ENCODE measurements at places on chromosomes 13 and 19.

GRCh38 chr13:43751624-43752023 lies 35.1 kb downstream of the ENOX1 start:
- no peak for DNase-seq

GRCh38 chr19:15180451-15181390 lies 20.1 kb downstream of the NOTCH3 start:
- DNase-seq, result no peak

- DNase-seq, result no peak
These were observed 108.0 kb downstream of the LMO7 start for GRCh38 chr13:75744127-75744526.

DNA sequence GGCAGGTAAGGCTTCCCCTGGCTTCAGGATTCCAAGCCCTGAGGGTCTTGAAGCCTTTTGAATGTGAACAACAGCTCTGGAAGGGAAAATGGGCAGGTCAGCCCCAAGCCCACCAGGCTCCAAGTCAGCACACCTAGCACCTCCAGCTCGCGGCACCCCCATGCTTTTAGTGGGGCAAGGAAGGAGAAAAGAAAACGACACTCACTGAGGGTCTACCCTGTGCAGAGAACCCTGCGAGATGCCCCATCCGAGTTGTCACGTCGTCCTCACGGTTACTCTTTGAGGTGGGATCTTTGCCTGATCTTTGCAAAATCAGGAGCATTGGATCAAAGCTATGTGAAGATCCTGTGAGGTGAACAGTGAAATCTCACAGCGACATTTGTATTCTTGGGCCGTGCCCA lies 5.7 kb upstream of the F10 start:
- DNase-seq, result no peak

DNA sequence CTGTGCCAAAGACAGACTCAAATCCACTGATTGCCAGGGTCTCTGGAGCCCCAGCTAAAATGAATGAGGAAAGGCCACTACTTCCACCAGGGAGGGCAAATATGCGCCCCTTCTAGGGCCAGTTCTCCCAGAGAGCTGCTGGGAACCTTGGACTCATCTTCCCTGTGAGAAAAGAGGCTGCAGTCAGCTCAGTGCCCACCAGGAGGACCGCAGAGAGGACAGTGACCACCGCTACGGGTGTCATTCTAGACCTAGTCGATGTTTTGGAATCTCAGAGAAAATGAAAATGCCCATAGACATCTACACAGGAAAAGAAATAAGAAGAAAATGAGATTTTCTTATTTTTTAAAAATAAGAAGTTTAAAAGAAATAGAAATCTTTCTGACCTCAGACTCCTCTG lies 235.1 kb downstream of the UQCRFS1 start:
- DNase-seq, result no peak

DNA sequence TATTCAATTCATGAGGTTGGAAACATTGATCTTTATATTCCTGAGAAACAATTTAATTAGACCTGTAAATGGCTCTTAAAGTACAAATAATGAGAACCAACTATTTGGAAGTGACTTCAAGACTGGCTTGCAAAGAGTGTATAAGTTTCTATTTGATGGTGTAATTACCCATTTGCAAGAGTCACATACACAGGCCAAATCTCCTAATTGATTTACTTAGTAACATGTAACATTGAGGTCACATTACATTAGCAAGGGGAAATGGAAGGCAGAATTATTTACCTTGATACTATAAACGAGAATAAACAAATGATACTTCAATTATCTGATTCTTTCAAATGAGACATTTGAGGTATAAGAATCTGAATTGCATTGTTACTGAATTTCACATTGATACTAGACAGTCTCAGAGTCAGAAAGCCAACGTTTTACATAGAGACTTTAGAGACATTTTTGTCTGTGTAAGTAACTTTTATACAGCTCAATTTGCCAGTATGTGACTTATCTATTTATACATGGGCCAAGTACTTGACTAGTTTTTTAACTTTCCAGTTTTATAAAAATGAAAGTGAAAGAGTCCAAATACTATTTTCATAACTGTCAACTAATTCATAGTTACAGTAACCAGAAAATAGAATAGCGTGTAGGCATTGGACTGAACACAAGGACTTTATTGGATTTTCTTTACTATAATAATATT lies 95.6 kb upstream of the RFC3 start:
- no peak for DNase-seq

GRCh38 chr13:106736941-106737340 lies 169.0 kb upstream of the ARGLU1 start:
- no peak for DNase-seq

GRCh38 chr19:3497757-3498520 lies 2.5 kb downstream of the DOHH start:
- no peak for DNase-seq

- DNase-seq, result no peak
These were observed 31.6 kb upstream of the TCF3 start for GRCh38 chr19:1683869-1684572.

GRCh38 chr19:33715462-33715861 lies 81.2 kb upstream of the KCTD15 start:
- DNase-seq, result no peak

Data from T-helper 1 cell (primary cell).